ENCODE measurements at places on chromosomes 2 and 18. TPM values are rescaled to one million over a fixed set of nuclear protein-coding genes. Genes with fewer than 3 reads are reported as not detected.

DNA sequence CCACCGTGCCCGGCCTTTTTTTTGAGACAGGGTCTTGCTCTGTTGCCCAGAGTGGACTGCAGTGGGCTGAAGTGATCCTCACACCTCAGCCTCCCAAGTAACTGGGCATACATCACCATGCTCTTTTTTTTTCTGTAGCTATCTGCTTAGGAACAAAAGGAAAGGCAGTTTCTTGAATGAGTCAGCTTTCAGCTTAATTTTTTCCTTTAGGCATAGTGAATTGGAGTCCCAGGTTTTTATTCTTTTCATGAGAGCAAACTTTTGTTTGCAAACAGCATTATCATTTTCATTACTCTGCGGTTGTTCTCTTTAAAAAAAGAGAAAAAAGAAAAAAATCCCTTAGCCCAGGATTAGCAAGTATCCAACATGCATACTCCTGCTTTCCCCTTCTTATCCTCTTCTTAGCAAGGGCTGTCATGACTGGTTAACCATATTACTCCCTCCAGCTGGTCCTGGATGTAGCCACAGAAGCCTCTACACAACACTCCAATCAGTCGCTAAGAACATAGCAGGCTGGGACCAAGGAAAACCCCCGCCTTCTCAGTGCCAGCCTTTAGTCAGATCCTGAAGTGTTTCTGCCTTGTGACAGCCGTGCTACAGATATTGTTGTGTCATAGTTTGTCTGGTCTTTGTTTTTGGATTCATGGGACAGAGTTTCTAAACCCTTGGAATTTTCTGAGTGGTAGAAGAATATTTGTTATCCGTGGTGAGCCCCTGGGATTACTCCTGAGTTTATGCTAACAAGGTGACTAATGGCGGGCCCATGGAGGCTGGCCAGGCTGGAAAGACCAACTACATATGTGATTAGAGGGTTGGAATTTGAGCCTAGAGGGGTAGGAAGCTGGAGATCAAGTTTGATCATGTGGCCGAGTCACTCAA lies 23.3 kb upstream of the ST3GAL5 start:
- no peak for DNase-seq

GRCh38 chr2:136932700-136933099 lies 167.4 kb downstream of the THSD7B start:
- no peak for DNase-seq

DNA sequence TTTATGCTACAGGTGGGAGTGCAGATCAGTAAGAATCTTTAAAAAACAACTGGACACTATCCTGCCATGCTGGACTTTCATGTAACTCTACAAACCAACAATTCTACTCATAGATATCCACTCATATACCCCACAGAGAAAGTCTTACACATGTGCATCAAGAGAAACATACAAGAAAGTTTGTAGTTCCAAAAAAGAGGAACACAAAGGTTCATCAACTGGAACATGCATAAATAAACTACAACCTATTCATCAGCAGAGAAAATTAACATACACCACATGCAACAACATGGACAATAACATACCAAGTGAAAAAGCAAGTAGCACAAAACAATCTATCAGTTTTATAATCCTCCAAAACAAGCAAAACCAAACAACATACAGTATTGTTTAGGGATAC lies 17.0 kb downstream of the TCF4 start:
- no peak for DNase-seq

DNA sequence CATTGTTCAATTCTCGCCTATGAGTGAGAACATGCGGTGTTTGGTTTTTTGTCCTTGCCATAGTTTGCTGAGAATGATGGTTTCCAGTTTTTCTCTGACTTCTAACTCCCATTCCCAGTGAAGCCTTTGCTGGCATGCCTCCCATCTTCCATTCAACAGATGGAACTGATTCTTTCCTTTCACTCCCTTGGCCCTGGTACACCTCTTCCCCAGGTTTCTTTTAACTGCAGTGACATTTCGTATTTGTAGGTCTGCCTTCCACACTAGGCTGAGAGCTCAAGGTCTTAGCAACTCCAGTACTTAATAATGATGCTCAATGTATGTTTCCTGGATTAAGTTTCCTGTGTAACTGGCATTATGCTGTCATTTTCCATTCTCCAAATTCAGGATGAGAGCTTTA lies 48.5 kb downstream of the GAREM1 start:
- no peak for DNase-seq

GRCh38 chr2:136486115-136486514 lies 279.2 kb upstream of the THSD7B start:
- no peak for DNase-seq

GRCh38 chr2:150480971-150481830 lies 6.3 kb downstream of the RND3 start:
- no peak for DNase-seq

- no peak for DNase-seq
These were observed 5.8 kb upstream of the GPD2 start for GRCh38 chr2:156430236-156430979.

- no peak for DNase-seq
These were observed 55.1 kb upstream of the IMP4 start for GRCh38 chr2:130287656-130288026.

The SLC9A4 gene
- total RNA-seq, result not detected

The DES gene
- 29.6 TPM for total RNA-seq
